ENCODE measurements at places on chromosomes 2 and 18.
A peak's percentile ranks its signal among the peaks of the same experiment; 100 is the strongest.

DNA sequence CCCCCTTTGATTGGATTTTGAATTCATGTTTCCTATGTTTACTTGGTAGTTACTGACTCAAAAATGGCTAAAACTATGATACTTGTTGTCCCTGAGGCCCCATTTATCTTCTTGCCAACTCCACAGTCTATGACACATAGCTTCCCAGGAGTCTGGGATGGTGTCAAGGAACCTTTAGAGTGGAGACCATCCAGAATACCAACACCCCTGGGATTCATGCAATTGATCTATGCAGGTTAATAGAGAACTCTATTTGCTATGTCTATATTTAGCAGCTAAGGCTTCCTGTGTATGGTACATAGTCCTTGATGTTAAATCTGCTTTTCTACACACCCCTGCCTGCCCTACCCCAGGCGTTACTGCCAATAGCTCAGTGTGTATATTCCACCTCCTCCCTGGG, 218.5 kb upstream of the HDAC4 start:
- no peak for DNase-seq

DNA sequence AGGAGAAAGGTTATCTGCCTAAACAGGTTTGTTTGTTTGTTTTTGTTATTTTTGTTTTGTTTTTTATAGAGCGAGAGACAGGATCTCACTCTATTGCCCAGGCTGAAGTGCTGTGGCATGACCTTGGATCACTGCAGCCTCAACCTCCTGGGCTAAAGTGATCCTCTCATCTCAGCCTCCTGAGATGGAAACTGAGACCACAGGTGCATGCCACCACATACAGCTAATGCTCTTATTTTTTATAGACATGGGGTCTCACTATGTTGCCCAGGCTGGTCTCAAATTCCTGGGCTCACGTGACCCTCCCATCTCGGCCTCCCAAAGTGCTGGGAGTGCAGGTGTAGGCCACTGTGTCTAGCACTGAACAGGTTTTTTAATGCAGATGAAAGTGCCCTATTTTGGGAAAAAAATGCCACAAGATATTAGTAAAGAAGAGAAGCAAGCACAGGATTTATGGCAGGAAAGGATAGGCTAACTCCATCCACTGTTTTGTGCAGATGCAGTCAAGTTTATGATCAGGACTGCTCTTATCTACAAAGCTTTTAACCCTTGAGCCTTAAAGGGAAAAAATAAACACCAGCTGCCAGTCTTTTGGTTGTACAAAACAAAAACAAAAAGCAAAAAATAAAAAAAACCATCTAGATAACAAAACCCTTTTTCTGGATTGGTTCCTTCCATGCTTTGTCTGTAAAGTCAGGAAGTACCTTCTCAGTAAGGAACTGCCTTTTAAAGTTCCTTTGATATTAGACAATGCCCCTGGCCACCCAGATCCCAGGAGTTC, 29.4 kb downstream of the MAP4K3 start:
- no peak for DNase-seq

DNA sequence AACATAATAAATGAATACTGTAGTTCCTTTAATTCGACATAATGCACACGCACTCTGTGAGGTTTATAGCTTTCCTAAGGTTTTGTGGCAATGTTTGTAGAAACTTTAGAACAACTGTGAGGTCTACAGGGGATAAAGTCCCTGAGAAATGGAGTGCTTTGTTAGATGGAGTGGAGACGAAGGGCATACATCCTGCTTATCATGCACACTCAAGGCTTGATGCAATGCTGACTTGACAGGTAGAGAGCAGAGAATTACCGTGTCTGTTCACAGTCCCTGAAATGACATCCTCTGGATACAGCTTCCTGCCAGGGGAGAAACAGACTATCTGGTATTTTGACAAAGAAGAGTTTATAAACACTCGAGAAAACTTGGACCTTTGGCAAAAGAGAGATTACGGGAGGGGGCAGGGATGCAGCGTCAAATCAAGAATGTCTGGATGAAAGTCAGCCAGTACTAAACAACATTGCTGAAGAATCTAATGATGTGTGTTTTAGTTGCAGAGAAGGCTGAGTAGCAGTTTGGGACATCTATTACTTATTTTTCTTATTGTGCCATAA, 766.9 kb upstream of the ZEB2 start:
- no peak for DNase-seq

DNA sequence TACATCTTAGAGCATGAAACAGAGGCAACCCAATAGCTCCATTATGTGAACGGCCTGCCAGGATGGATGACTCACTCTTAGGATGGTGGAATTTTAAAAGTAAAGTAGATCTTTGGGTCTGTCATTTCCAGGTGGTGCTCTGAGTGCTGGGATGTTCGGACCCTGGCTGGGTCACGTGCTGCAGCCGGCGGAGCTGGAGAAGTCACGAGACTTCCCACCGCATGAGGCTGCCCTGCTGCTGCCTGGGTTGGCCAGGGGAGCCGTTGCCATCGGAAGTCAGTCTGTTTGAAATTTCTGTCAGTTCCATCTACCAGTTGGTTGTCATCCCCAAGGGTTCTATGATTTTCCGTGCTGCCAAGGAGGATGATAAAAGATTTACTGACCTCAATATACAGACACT, 93.3 kb upstream of the ALKAL2 start:
- DNase-seq = no peak

- no peak for DNase-seq
Measured at GRCh38 chr2:115771516-115771915, 1329.1 kb downstream of the DPP10 start.

DNA sequence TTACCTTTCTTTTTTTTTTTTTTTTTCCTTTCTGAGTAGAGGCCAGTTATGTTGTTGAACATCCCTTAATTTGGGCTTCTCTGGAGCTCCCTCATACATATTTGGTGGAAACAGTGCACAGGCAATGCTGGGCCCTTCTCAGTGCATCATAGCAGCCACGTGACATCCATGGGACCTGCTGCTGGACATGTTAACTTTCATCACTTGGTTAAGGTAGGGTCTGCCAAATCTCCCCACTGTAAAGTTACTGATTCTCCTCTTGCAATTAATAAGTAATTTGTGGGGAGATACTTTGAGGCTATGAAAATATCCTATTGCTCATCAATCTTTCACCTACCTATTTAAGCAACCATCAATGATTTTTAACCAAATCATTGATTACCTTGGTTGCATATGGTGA, 211.5 kb upstream of the LYPD1 start:
- DNase-seq = no peak

- no peak for DNase-seq
Measured at GRCh38 chr2:55914786-55915185, 8.8 kb downstream of the EFEMP1 start.

DNA sequence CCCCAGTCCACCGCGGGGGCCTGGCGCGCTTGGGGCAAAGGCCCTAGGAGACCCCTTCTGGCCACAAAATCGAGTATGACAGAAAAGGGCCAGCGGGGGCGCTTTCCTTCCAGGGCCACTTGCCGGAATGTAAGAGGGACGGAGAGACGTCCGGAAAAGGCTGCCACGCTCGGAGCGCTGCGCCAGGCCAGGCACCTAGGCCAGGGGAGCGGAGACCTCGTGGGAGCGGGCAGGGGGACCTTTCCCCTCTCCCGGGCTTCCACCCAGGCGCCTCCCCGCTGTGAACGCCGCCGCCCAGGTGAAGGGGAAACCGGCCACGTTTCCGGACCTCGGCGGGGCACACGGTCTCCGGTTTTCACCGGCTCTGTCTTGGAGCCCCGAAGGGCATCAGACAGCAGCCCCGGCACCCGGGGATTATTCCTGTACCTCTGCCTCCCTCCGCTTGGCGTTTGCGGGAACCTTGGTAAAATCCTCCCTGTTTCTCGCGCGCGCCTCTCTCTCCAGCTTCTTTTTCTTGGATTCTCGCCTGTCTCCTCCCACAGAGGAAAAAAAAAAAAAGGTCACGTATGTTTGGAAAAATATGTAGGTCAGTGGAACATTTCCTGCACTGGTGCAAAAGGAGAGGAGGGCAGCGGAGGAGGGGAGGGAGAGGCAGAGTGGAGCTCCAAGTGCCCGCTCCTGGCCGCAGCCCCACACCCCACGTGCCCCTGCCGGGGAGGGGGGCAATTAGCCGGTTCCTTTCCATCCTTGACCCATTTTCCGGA, 1.2 kb upstream of the NPAS2 start:
- peak; percentile 74 for DNase-seq

GRCh38 chr2:192735447-192735846, 540.7 kb upstream of the TMEFF2 start:
- no peak for DNase-seq

DNA sequence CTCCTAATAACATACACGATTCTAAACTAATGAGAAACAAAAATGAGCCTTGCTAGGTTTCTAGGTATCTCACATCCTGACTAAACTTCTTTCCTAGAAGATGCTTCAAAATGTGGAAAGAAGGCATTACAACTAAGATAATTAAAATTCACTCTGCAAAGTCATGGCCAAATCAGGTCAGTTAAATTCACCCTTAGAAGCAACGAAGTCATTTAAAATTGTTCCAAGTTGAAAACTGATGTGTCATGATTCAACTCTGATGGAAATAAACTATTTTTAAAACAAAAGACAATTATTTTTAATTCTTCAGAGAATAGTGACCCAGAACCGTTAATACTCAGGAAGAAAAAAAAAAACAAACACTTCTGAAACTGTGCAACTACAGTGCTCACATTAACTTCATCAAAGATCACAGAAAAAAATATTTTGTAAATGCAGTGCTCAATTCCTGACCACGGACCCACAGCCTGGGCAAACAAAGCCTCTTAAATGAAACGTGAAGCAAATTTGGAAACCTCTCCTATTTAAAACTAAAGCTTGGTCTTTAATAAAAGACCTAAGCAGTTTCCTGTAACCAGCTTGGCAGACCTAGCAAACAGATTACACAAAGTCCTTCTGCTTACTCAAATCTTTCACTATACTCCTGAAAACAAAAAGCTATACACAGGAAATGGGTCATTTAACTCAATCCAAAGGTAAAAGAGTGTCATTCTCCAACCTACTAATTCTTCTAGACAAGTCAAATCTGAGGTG, 39.0 kb downstream of the CHN1 start:
- no peak for DNase-seq

- DNase-seq = peak; percentile 15
Measured at GRCh38 chr2:29420999-29421782, 306.0 kb downstream of the CLIP4 start.

GRCh38 chr2:160582081-160582480, 88.5 kb upstream of the RBMS1 start:
- no peak for DNase-seq

- DNase-seq = peak; percentile 82
Measured at GRCh38 chr2:27663285-27664153, at the start of the genes SLC4A1AP and SUPT7L. Gene SLC4A1AP, plus strand, starts transcription at chr2:27663889. Its CDS starts 26 bp downstream, at chr2:27663915. Gene SUPT7L, minus strand, starts transcription at chr2:27663614. Its CDS starts 1,422 bp downstream, at chr2:27662192.

- DNase-seq = no peak
Measured at GRCh38 chr18:49230326-49230725, 230.1 kb downstream of the DYM start.

GRCh38 chr2:8682719-8683667, 1.1 kb downstream of the ID2 start:
- DNase-seq = peak; percentile 33

GRCh38 chr2:239358062-239358754, 42.6 kb downstream of the HDAC4 start:
- DNase-seq = no peak

DNA sequence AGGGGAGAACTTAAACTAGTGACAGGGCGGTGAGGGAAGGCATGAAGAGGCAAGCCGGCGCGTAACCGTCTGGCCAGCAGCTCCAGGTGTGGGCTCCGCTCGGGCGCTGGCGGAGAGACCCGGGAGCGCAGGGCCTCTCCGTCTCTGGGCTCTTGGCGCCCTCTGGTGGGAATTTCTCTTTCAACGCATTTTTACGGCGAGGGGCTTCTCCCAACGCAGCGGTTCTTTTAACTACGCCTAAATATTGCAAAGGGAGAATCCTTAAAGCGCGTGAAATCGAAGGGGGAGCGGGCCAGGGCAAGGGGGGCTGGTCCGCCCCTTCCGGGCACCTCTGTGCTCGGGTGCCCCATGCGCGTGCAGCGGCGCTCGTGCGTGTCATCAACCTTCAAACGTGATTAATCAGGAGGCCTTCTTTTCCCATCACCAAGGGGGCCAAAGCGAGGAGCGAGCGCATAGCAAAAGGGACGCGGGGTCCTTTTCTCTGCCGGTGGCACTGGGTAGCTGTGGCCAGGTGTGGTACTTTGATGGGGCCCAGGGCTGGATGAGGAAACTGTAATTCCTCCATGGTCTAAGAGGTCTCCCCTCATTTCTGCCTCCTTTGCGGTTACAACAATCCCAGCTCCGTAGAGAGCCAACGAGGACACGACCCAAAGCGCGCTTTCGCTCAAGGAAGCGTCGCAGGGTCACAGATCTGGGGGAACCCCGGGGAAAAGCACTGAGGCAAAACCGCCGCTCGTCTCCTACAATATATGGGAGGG, 762 bp upstream of the GAD1 start:
- peak; percentile 74 for DNase-seq

- no peak for DNase-seq
Measured at GRCh38 chr2:219059725-219060682, 717 bp downstream of the IHH start.
